ENCODE measurements at places on chromosomes 2 and 18. TPM values are rescaled to one million over a fixed set of nuclear protein-coding genes. Genes with fewer than 3 reads are reported as not detected.

DNA sequence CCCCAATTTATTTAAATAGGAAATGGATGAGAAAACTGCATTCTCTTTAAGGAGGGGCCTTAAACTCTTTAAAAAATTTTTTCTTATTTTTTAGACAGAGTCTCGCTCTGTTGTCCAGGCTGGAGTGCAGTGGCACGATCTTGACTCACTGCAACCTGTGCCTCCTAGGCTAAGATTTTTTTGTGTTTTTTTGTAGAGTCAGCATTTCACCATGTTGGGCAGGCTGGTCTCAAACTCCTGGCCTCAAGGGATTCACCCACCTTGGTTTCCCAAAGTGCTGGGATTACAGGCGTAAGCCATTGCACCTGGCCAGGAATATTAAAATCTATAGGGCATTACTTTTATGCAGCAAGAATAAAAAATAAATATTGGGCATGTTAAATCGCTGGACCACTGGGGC lies 56.0 kb downstream of the GALR1 start:
- H3K36me3 ChIP-seq: no peaks in the 10 kb centered on the region
- DNase-seq: no peak
- no peaks in the 10 kb centered on the region for H3K27me3 ChIP-seq
- H3K4me3 ChIP-seq: no peak overlapping the region
- no peak overlapping the region for H3K27ac ChIP-seq

DNA sequence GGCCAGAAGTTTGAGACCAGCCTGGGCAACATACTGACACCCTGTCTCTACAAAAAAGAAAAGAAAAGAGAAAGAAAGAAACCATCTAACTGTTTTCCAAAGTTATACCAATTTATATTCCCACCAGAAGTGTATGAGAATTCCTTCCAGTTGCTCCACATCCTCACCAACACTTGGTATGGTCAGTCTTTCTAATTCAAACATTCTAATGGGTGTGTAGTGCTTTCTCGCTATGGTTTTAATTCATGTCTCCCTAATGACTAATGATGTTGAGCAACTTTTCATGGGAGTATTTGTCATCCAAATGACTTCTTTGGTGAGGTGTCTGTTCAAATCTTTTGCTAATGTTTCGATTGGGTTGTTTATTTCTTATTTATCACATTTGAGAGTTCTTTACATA lies 10.5 kb upstream of the B3GNT7 start:
- no peak for DNase-seq
- no peaks in the 10 kb centered on the region for H3K36me3 ChIP-seq
- no peak overlapping the region for H3K4me3 ChIP-seq
- H3K27ac ChIP-seq: no peak overlapping the region

DNA sequence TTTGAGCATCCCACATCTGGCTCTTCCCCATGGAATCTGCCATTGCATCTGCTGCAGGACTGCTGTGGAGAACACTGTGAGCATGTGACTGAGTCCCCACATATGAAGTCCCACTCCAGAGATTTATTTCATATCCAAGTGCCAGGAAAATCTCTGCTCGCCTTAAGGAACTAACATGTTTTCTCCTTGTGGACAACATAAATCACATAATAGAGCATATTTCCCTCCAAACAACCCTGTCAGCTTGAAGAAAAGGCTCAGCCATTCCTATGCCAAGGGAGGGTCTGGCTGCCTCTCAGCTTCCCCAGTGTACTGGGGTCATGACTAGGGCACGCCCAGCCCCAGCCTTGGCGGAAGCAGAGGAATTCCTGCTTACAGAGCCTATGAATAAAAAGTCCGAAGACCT lies 193.7 kb downstream of the DNER start:
- H3K36me3 ChIP-seq: no peaks in the 10 kb centered on the region
- H3K27ac ChIP-seq: no peak overlapping the region
- no peaks in the 10 kb centered on the region for H3K4me1 ChIP-seq
- no peaks in the 10 kb centered on the region for H3K27me3 ChIP-seq
- H3K4me3 ChIP-seq: no peak overlapping the region
- DNase-seq: no peak

DNA sequence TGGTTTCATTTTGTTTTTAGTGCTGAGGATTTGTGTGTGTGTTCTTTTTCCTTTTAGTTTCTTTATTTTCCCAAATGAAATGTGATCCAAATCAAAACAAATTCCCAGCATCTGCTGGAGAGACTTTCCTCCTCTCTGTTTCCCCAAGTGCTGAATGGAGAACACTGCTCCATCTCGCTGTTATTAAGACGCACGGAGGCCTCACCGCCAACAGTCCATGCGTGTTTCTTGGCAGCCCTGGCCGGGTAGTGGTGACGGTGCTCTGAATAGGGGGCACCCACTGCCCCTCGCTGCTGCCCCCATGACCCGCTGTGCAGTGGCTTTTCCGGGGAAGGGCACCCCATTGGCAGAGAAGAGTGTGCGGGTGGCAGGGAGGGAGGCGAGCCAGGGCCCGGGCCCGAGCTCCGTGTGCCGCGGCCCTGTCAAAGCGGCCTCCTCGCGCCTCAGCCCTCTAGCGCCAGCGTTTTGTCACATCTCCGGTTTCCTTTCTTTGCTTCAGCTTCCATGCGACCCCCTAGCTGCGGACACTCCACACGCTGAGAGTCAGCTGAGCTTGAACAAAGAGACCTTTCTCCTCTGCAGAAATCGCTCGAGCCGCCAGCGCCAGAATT lies 473.7 kb upstream of the SALL3 start:
- no peaks in the 10 kb centered on the region for H3K27me3 ChIP-seq
- H3K27ac ChIP-seq: no peak overlapping the region
- no peak for DNase-seq
- no peak overlapping the region for H3K4me3 ChIP-seq

DNA sequence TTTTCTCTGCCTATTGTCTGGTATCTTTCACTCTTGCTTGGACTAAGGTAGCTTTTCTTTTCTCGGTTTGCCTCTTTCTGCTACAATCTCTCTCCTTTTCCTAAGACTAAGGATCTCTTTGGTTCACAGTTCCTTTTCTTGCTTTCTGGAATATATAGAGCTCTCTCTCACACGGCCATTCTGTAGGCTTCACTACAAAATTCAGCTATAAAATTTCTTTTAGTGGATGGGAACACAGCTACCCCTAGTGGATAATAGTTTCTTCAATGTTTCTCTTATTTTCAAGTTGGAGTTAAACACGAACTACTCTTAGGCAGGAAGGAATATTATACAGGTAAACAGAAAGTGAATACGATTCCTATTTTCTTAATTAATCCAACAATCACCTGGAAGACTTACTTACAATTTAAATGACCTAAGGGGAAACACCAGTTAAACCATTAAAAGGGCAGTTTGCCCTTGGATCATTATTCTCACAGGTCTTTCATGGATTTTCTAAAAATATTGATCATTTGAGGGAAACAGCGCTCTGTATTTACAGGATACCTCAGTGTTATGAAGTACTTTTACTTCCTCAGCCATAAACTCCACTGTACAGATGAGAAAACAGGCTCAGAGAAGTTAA lies 140.5 kb downstream of the LRP2 start:
- H3K4me1 ChIP-seq: no peaks in the 10 kb centered on the region
- H3K4me3 ChIP-seq: no peak overlapping the region
- H3K27me3 ChIP-seq: no peaks in the 10 kb centered on the region
- DNase-seq: no peak
- no peak overlapping the region for H3K27ac ChIP-seq

DNA sequence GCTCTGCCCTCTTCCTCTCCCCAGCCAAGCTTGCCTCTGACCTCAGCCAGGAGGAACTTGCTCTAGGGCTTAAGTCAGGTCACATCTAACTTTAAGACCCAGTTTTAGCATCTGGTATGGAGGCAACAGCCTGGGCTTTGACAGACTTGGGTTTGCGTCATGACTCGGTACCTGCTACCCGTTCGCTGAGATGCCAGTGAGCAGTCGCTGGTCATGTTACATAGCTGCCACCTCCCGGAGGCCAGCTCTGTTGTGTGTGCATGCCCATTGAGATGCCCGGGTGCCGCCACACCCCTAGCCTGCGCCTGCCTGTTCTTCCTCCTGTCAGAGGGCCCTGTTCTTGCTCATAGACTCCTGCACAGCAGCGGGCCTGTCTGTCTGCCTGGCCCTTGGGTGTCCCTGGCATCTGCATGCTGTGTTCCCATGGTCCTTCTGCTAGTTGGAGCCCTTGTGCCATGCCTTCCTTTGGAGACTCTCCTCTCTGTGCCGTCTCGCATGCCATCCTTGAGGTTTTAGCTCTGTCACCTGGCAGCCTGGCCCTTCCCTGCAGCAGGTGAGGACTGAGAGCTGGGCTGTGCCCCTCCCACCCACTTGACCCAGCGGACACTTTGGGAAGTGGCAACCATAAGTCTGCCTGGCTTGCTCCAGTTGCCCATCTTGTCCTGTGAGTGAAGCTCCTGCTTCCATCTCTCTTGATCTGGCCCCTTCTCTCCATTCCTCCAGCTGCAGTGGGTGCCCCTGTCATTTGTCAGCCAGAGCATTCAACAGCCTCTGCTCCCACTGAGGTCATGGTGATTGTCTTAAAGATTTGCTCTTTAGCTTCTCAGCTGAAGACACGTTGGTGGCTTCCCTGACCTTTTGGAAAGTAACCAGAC lies 24.9 kb downstream of the ASAP2 start:
- H3K27me3 ChIP-seq: no peaks in the 10 kb centered on the region
- H3K27ac ChIP-seq: no peak overlapping the region
- peaks cover 72% of the 10 kb centered on the region for H3K4me1 ChIP-seq
- no peak overlapping the region for H3K4me3 ChIP-seq

- no peak overlapping the region for H3K4me3 ChIP-seq
- H3K36me3 ChIP-seq: no peaks in the 10 kb centered on the region
- H3K27me3 ChIP-seq: peaks cover 33% of the 10 kb centered on the region
- DNase-seq: no peak
Observed at GRCh38 chr2:234218266-234219045, 168.0 kb downstream of the SPP2 start.

DNA sequence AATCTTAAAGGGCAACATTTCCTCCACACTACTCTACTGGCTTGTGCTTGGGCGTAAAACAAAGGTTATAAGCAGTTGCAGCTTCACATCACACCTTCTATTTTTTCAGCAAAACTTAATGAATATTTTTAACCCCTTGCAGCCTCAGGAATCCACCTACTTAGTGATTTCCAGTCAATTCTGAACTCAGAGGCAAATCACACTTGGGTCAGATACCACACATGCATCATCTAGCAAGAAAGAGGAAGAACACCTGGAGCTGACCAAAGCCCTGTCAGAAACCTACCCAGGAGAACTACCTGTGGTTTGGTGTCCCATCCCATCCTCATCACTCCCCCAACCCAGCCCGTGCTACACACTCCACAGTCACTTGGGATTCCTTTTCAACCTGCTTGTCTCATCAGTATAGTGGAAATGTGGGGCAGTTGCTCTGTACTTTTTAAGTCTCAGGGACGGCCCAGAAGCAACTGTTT lies 25.5 kb downstream of the PIAS2 start:
- no peak overlapping the region for H3K27ac ChIP-seq
- DNase-seq: no peak
- H3K27me3 ChIP-seq: no peaks in the 10 kb centered on the region
- H3K4me1 ChIP-seq: no peaks in the 10 kb centered on the region

DNA sequence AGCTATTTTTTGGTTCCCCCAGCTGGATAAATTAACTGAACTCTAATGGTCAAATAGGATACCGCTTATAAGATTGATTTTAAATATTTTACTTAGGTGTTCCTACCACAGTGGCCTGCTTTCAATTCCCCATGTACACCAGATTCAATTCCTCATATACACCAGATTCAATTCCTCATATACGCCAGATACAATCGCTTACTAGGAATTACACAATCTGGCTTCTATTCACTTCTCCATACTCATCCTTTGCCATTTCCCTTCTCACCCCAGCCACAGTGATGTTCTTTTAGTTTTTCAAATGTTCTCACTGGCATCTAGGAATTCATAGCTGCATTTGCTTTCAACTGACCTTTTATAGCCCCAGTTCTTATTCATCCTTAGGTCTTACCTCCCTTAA lies 66.5 kb downstream of the SLC40A1 start:
- H3K4me3 ChIP-seq: no peak overlapping the region
- H3K27me3 ChIP-seq: no peaks in the 10 kb centered on the region
- H3K27ac ChIP-seq: no peak overlapping the region
- no peaks in the 10 kb centered on the region for H3K36me3 ChIP-seq
- DNase-seq: no peak

GRCh38 chr2:216560838-216561270 lies 62.2 kb downstream of the RPL37A start:
- peak overlapping the region; percentile 77 for H3K27ac ChIP-seq
- no peak overlapping the region for H3K4me3 ChIP-seq
- H3K4me1 ChIP-seq: peaks cover 12% of the 10 kb centered on the region
- H3K27me3 ChIP-seq: no peaks in the 10 kb centered on the region

Gene SERPINB13
- not detected for total RNA-seq

Gene KIAA2012
- total RNA-seq: under 0.01 TPM

Gene OTOS
- total RNA-seq: not detected
